Suppressor macrophage treated with lipopolysaccharide for 1 hour (primary cell): ENCODE measurements at places on chromosomes 12 and 14.

GRCh38 chr14:81269100-81269978, 48.6 kb upstream of the GTF2A1 start:
- DNase-seq: peak; percentile 88

DNA sequence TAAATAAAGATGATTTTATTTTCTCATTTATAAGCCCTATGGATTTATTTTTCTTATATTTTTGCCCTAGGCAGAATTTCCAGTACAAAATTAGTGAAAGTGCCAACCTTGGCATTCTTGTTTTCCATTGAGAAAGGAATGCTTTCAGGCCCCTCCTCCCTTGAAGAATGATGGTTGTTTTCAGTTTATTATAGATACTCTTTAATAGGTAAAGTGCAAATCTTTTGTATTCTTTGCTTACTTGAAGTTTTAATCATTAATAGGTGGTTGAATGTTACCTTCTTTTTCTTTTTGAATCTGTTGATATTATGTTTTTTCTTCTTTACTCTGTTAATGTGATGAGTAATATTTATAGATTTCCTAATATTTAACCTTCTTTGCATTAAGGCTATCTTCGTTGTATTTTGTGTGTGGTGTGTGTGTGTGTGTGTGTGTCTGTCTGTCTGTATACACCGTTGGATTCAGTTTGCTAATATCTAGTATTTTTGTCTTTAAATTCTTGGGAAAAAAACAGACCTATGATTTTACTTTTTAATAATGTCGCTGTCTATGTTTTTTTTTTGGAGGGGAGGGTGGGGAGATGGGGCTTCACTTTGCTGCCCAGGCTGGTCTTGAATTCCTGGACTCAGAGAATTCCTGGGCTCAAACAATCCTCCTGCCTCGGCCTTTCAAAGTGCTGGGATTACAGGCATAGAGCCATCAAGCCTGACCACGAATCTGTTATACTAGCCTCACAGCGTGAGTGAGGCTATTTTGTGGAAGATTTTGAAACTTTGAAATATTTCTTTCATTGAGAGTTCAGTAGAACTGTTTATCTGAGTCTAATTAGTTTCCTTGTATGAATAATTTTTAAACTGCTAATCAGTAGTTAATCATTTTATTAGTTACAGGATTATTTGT, 13.5 kb downstream of the SRGAP1 start:
- DNase-seq: no peak

DNA sequence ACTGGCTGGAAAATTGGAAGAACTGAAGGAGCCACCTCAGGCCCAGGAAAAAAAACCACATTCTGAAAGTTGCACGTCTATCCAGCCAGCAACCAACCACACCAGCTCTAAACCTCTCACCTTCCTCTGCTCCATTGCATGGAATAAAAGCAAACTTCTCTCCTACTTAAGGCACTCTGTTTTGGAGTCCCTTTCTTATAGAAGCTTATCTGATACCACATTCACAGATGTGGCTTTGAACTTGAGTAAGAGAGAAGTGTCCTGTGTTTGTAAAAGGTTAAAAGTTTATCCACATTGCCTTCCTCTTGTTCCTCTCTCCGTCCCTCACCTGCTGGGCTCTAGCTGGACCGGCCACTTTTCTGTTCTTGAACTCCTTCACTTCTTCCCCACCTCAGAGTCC, 99.6 kb upstream of the PLXNC1 start:
- DNase-seq: no peak

GRCh38 chr12:24931666-24932405, 17.1 kb downstream of the BCAT1 start:
- peak; percentile 74 for DNase-seq

DNA sequence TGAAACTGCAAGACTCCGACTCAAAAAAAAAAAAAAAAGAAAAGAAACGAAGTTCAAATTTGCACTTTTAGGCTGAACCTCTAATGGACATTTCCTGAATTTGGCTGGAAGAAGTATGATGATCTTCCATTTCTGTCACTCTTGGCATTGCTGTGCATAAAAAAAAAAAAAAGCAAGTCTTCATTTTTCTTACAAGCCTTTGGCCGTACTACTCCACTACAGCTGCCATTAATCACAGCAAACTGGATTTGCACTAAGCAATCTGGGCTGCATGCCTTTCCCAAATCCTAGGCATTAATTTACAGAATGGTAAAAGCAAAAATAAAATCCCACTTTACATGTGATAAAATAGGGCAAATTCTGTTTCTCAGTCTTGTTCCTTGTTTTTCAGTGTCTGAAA, 7.1 kb downstream of the CSRP2 start:
- DNase-seq: no peak

- no peak for DNase-seq
Measured at GRCh38 chr14:32764131-32764530, 174.5 kb upstream of the NPAS3 start.

DNA sequence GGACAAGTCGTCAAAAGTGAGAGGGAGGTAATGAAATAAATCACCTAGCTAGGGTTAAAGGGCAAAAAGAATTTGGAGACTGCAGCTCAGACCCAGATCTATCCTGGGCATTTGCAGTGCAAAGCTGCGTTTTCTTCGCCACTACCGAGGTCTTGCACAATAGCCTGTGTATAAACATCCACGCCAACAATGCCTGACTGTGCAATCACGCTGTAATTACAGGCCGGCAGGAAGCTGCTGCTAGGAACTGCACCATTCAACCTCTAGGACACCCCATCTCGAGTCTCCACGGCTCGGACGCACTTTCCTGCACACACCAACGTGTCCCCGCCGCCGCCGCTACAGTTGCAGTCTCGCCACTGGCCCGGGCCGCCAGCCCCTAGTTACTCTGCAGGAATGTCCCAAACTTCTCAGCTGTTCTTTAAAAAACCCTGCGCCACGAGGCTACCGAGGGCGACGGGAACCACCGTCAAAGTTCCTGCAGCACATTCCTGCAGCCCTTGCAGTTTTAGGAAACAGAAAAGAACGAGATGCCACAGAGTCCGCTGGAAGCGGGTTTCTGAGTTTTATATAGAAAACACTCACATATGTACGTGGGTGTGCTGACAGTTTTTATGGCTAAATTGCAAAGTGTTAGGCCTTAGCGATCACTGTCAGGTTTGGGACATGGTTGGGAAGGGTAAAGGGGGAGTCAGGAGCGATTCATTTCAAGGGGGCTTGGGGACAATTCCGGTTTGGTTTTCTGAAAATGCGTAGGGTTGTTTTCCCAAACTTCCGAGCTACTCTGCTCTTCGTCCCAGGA, 65.6 kb upstream of the PTGR2 start:
- peak; percentile 90 for DNase-seq

DNA sequence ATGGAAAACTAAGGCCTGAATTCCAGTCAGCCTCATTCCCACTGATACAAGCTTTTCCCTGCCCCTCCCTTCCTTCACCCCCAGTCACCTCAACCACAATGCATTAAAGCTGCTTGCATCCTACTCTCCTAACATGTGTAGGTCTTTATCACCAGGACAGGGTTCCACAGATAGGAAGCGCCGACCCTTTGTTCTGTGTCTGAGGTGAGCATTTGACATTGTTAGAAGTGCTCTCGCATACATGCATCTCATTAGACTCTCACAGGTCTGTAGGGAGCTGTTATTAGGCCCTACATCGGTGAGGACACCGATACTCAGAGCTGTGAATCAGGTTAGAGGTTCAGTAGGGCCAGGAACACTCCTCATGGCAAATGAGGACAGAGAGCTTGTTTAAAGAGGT, 13.2 kb upstream of the EDDM3A start:
- DNase-seq: no peak

- peak; percentile 82 for DNase-seq
Measured at GRCh38 chr12:127270193-127270592, 996.8 kb upstream of the TMEM132C start.

DNA sequence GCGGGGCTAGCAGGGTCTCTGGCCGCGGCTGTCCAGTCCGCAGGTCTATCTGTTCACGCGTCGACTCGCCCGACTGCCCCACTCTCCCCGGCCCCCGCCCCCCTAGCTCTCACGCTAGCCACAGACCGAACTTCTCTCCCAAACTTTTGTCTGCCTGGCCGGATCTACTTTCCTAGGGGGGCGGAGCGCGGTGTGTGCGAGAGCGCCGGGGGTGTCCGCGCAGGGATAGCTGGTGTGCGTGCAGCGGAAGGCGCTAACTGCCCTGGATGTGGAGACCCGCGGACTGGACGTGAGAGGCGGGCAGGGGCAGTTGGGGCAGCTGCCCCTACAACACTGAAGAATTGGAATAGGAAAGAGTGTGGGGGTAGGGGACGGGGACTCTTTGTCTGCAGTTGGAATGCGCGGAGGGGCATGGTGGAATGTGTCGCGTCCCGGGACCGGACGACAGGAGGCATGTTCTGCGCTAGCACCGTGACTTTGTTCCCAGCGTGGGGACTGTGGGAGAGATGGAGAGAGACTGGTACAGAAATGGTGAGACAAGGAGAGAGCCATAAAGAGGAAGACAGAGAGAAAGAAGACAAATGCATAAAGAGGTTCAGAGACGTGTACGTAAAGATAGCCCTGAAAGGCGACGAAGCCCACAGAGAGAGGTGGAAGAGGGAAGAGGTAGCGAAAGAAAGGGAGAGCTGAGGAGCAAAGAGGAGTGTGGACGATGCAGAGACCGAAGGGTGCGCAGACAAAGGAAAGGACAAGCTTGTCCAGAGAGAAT, at the start of gene AJUBA:
TSS of gene AJUBA (minus strand) at position 75 of the 769 bp plus-strand sequence. CDS start 285 bp downstream, outside the sequence.
- peak; percentile 85 for DNase-seq

DNA sequence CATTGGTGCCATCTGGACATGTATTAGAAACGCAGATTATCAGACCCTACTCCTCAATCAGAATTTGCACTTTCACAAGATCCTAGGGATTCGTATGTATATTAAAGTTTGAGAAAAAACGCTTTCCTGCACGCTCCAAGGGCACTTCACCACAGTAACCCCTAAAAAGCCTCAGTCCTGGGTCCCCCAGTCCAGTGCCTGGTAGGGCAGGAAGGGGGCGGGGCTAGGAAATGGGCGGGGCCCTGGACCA, 369 bp downstream of the DEPDC4 start:
- no peak for DNase-seq

DNA sequence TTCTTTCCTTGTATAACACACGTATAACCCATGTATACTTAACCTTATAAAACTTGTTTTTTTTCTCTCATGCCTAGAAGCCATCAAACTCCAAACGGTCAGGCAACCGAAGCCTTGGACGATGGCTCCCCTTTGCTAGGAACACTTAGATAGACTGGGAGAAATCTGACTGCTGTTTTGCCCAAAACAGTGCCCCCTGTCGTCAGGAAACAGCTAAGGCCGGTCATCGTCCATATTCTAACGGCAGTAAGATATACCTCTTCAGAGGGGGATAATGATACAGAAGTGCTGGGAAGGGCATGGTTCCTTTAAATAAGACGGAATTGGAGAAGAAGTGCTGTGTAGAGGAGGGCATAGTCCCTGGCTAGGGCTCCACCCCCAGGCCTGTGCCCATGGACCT, 130.5 kb downstream of the SLC41A2 start:
- DNase-seq: no peak

GRCh38 chr14:91220581-91221000, 23.9 kb downstream of the GPR68 start:
- no peak for DNase-seq

DNA sequence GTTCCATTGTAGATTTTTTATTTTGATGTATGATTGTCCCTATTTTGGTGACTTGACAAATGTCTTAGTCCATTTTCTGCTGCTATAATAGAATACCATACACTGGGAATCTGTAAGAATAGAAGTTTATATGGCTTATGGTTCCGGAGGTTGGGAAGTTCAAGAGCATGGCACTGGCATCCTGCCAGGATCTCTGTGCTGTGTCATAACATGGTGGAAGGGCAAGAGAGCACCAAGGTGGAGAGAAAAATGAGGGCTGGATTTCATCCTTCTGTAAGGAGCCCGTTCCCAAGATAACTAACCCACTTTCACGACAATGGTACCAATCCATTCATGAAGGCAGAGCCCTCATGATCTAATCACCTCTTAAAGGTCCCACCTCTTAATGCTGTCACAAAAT, 176.7 kb downstream of the TMEM132D start:
- no peak for DNase-seq

DNA sequence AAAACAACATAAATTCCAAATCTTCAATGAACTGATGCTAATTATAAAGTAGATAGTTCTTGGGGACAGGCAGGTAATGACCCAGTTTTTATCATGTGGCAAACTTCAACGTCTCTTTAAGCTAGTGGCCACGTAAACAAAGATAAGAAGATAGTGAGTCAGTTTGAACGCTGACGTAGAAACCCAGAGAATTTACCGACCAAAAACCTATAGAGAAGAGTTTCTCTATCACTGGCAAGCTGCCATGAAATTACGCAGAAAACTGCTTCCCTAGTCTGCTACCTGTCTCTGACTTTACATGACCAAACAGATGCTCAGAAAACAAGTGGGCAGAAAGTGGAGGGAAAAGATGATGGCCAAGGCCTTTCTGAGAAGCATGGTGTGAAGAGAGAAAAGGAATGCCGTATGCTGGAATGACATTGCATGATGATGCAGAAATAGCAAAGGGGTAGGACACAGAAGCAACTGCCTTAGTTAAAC, 136.3 kb downstream of the ITPR2 start:
- DNase-seq: no peak

- no peak for DNase-seq
Measured at GRCh38 chr12:101951002-101951670, 73.8 kb downstream of the DRAM1 start.

- DNase-seq: no peak
Measured at GRCh38 chr12:49301760-49302159, 6.8 kb downstream of the PRPH start.

DNA sequence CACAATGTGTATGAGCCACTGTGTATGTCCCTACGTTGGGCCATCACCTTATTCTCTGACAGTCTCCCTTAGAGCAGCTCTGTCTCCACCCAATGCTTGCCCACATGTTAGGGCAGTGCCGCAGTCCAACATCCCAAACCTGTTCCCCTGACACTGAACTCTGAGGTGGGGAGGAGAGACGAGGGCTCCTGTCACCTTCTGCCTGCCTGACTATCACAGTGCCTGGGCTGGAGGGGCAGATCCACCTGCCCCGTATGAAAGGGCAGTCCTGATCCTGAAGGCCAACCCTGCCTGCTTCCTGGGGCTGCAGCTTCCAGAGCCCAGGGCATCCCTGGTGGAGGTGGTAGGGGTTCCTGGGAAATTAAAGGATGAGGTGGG, 2.2 kb downstream of the TGM1 start:
- DNase-seq: no peak

GRCh38 chr14:19801118-19801464, 2.5 kb upstream of the OR4N2 start:
- DNase-seq: no peak

DNA sequence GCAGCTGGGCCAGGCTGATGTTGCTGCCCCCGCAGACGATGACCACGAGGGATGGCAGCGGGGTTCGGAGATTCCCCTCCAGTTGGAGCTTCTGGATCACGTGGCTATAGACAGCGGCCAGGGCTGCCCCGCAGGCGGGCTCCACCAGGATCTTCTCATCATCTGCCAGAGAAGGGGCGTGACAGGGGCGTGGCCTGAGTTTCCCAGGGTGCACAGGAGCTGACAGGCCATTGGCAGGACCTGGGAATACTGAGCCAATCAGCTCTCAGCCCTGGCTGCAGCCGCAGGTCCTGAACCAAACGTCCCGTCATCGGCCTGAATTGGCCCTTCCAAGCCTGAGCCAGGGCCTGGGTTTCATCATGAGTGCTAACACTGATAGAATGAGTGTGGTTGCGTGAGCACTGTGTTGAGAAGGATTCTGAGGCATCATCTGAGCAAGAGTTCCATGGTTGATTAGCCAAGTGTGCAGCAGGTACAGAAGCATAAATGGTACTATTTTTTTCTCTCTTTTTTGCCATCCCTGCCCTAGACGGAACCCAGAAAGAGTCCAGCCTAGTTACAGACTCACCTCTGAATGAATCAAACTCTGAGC, 10.6 kb downstream of the SDS start:
- DNase-seq: no peak
